Stimulated activated CD4-positive, alpha-beta T cell treated with anti-CD3 and anti-CD28 coated beads, Interleukin-2, amount 100 ng/mL, for 24 hours (primary cell): ENCODE measurements at places on chromosomes 1 and 21.

- peak; percentile 72 for DNase-seq
Measured at GRCh38 chr1:61641578-61642336, 83.2 kb downstream of the TM2D1 start.

- DNase-seq = no peak
Measured at GRCh38 chr1:24751833-24752232, 6.6 kb downstream of the CLIC4 start.

- DNase-seq = no peak
Measured at GRCh38 chr1:61378494-61379180, 296.3 kb downstream of the NFIA start.

- no peak for DNase-seq
Measured at GRCh38 chr1:110982320-110982719, 18.6 kb upstream of the LRIF1 start.

- DNase-seq = no peak
Measured at GRCh38 chr1:115067161-115067859, 22.0 kb downstream of the TSPAN2 start.

GRCh38 chr1:3113047-3113740, 44.2 kb downstream of the PRDM16 start:
- DNase-seq = no peak

GRCh38 chr1:110477041-110477440, 26.1 kb downstream of the PROK1 start:
- DNase-seq = no peak

DNA sequence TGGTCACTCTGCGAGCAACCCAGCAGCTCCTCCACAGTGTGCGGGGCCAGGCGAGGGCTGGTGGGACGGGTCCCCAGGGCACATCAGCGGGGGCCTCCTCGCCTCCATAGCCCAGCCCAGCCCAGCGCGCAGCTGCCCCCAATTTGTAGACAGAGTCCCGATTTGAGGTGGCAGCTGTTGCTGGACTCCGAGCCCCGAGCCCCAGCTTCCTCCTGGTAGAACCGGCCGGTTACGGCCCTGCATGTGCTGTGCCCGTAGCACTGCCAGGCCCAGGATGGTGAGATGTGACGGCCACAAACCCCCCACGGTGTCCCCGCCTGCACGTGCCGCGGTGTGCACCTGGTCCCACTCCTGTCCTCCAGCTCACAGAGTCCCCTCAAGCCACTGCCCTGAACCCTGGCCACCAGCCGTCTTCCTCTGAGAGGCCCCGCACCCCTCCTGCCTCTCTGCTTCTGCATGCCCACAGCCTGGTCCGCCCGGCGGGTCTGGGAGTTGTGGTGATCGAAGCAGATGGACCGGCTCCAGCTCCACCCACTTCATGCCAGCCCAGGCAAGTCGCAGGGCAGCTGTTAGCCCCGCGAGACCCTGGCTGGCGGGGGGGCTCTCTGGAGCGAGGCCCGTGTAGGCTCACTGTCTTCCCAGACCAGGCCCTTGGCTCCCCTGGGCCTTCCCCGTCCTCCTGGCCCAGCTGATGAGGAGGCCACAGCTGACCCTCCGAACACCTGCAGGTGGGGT, 55.5 kb downstream of the MORN1 start:
- no peak for DNase-seq

DNA sequence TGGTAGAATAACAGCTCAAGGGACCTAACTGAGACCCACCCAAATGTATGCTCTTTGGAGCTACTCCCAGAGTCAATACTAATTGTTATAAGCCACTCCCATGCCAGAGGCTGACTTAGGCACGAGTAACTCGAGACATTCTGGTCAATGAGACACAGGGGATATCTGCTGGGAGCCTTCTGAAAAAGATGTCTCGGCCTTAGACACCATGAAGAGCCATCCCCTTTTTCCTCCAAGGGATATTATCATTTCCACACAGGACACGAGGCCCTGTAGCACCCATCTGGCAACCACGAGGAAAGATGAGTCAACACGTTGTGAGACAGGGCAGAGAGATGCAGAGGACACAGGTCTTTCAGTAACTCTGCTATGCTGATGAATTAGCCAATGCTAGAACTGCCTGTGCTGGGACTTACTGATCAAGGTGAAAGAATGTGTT, 30.7 kb downstream of the ITPKB start:
- no peak for DNase-seq

GRCh38 chr1:45340816-45341466, 701 bp upstream of the MUTYH start:
- peak; percentile 28 for DNase-seq

DNA sequence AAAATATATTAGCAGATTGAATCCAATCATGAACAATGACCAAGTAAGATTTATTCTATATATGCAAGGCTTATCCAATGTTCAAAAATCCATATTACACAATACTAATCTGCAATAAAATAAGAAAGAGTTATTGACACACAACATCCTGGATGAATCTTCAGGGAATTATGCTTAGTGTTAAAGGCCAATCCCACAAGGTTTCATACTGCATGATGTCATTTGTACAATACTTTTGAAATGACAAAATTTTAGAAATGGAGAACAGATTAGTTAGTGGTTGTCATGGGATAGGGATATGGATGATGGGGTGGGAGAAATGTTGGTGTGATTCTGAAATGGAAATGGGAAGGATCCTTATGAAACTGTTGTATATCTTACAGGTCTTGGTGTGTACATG, 425.7 kb downstream of the SIPA1L2 start:
- DNase-seq = no peak

- peak; percentile 60 for DNase-seq
Measured at GRCh38 chr1:201739492-201740085, 89.4 kb upstream of the IPO9 start.

DNA sequence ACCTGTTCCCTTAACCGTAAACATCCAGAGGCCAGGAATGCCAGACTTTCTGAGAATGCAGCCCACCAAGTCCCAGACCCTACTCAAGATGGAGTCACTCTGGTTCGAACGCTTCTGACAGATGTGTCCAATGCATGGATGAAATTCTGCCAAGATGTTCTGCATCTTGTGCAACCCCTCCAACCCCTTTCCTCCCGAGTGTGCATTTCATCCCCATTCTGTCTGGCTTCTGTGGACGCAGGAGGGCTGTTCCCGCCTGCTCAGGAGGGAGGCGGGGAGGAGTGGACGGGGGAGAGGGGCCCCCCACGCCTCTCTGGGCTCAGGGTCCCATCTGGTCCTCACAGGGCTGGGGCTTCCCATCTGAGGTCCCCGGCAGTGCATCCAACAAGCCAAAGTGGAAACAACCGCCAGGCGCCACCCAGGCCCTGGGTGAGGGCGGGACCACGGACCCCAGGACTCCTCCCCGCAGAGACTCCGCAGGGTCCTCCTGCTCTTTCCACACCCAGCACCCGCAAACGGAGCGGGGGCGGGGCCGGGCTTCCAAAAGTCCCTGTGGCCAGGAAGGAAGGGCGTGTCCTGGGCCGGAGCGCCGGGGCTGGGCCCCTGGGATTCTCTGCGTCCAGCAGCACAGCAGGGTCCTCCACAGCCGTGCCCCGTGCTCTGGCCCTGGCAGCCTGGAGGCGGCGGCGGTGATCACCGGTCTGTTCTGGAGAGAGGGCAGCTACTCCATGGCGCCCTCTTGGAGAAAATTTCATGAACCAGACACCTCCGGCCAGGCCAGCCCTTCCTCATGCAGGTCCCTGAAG, 27.8 kb upstream of the SUMO3 start:
- DNase-seq = peak; percentile 60

- DNase-seq = no peak
Measured at GRCh38 chr1:229408458-229409037, 25.3 kb downstream of the ACTA1 start.

GRCh38 chr1:159184201-159184600, 12.8 kb downstream of the CADM3 start:
- DNase-seq = no peak

- DNase-seq = no peak
Measured at GRCh38 chr1:93638307-93638847, 43.3 kb downstream of the BCAR3 start.

DNA sequence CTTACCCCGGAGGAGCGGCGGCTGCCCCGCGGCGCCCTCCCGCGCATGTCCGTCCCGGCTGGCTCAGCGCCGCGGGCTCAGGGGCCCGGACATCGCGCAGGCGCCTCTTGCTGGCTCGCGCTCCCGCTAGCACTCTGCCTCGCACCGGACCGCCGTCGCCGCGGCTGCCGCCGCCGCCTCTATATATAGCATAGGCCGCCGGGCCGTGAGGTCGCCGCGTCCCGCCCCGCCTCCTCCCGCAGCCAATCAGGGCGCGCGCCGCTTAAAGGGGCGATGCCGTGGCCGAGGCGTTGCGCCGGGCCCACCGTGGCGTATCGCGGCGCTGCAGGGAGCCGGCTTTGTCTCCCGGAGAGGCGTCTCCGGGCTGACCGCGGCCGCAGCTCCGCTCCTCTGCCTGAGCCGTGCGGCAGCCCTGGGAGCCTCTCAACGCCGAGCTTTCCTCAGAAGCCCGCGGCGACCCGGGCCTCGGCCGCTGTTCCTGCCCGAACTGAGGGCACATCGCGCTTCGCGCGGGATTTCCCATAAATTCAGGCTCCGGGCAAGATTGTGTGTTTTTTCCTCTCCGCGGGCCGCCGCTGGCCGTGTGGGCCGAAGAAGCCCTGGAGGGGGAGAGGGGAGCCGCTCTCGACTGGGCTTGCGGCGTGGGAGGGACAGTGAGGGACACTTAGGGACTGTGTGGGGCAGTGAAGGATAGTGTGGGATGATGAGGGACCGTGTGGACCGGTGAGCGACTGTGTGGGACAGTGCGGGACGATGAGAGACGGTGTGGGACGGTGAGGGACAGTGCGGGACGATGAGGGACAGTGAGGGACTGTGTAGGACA, at the start of gene ERRFI1:
Gene ERRFI1, minus strand, starts transcription at position 157 of the 823 bp plus-strand sequence. CDS start 10,690 bp downstream, outside the sequence.
- DNase-seq = peak; percentile 91

DNA sequence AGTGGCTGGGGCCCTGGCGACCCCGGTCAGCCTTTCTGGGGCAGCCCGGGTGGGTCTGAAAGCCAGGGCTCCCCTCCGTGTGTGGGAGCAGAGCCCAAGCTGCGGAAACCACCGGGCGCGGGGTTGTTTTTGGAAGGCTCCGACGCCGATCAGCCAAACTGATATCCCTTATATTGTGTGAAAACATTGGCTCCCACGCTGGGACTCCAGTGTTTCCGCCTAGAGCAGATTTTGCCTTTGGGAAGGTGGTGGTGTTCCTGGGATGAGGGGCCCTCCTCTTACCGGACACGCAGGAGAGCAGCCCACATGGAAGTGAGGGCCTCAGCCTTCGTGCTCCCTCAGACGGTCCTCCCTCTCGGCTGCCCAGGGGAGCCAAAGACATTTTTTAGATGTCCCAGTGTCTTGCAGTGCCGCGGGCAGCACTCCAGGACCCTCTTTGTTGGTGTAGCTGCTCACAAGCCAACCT, 54.3 kb downstream of the NGF start:
- no peak for DNase-seq

DNA sequence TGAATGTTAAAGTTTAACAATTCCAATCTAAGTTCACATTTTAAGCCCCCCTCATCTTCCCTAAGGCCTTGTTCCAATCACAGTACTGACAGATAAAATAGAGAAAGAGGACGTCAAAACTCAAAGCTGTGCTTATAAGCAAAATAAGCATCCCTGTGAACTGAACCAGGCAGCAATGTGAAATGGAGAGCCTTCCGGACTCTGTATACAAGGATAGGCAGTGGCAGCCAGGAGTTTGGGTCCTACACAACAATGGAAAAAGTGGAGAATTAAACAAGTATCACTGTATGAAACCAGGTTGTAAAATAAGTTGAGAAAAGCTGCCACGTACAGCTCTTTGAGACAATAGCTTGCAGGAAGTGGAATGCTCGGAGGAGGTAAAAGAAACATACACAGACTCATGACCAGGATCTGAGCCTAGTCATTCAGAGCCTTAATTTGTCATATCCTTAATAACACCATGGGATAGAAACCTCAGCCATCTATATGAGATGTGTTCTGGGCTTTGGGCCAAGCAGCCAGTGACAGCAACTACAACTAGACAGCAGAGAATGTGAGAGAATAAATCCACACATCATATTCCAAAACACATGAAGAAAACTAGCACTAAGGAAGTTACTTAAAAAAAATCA, 55.2 kb upstream of the PALMD start:
- DNase-seq = no peak

GRCh38 chr1:179230251-179230650, 774 bp upstream of the ABL2 start:
- no peak for DNase-seq

- DNase-seq = no peak
Measured at GRCh38 chr1:19720973-19721372, 56.3 kb downstream of the HTR6 start.
